ENCODE measurements at places on chromosomes 1 and 21.
A peak's percentile ranks its signal among the peaks of the same experiment; 100 is the strongest.

GRCh38 chr1:52880206-52880605 lies 37.6 kb downstream of the ZYG11A start:
- DNase-seq: no peak

DNA sequence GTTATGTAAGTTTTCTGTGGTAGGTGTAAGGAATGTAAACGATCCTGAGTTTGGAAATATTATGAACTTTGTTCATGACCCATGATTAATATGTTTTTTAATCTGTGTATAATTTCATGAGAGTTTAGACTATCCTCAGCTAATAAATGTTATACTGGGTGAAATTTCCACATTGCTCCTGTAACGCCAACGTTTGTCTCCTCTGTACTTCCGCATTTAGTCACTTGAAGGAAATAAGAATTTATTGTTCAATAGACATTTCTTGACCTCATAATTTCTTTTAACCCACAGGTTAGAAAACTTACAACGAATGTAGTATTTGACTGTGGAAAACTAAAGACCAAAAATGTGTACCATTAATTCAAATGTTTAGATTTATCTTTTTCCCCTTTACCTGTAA lies 876 bp downstream of the KCNJ15 start:
- DNase-seq: no peak

DNA sequence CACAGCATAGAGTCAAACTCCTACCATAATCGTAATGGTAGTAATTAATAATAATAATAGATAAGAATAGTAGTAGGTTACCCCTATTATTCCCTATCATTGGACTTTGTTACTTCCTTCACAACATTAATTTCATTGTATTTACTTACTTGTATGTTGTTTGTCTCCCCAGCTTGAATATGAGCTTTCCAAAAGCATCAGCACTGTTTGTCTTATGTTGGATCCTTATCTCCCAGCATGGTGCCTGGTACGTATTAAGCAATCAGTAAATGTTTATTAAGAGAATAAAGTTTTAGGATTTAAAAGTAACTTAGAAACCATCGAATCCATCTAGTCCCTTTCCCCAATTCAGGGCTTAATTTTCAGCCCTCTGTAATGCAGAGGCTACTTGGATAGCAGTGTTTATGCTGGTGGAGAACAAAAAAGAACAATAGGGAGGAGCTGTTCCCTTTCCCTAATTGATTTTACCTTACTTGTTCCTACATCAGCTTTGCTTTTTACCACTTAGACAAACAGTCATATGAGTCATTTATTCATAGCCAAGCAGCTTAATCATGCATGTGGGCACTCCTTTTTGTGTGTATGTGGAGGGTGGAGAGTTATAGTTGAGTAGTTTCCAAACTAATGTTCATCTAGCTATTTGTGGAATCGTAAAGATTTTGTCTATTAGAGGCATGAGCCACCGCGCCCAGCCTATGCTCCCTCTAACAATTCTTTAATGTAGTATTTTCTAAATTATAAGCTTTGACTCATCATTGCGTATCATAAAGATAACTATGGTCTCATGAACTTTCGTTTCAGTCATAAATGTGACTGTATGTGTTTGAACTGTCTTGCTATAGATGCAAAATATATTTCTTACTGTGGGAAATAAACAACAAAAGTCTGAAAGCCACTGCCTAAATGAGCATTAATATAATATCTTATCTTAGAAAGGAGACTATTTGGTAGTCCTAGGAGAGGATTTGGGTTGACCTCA lies 20.9 kb upstream of the DR1 start:
- DNase-seq: peak; percentile 88

DNA sequence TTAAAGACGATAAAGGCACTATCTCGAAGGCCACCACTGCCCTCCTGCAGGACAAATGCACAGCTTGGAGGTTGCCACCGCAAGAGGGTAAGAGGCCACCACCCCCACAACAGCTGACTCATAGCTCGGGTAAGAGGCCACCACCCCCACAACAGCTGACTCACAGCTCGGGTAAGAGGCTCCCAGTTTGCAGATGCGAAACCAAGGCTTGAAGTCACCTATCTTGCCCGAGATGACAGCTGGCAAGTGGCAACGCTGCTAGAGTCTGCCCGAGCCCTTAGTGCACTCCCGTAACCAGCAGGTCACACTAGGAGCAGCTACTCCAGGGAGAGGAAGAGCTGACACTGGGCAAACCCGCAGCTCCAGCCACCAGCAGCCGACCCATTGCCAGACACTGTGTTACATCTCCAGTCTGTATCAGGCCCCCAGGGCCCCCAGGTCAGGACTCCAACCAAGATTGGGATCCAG lies 17.1 kb upstream of the SPSB1 start:
- peak; percentile 77 for DNase-seq

- DNase-seq: no peak
Observed at GRCh38 chr1:37028981-37029617, 5.2 kb downstream of the GRIK3 start.

GRCh38 chr1:160407839-160408801 lies 7.8 kb downstream of the VANGL2 start:
- DNase-seq: peak; percentile 79

DNA sequence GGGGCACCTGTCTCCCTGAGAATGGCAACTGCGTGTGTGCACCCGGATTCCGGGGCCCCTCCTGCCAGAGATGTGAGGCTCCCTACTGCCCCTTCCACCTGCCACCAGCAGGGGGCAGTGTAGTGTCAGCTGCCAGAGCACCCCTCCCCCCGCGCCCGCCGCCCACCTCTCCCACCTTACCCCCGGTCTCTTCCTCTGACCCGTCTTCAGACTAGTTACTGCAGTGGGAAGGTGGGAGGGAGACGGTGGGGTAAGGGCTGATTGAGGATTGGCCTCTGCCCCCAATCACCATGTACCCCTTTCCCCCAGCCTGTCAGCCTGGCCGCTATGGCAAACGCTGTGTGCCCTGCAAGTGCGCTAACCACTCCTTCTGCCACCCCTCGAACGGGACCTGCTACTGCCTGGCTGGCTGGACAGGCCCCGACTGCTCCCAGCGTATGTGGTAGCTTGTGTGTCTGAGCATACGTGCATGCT lies 10.1 kb upstream of the LRRC71 start:
- DNase-seq: no peak

- no peak for DNase-seq
Observed at GRCh38 chr1:94899756-94900155, 27.2 kb downstream of the CNN3 start.

GRCh38 chr1:187641463-187641862 lies 812.7 kb downstream of the PLA2G4A start:
- DNase-seq: no peak

DNA sequence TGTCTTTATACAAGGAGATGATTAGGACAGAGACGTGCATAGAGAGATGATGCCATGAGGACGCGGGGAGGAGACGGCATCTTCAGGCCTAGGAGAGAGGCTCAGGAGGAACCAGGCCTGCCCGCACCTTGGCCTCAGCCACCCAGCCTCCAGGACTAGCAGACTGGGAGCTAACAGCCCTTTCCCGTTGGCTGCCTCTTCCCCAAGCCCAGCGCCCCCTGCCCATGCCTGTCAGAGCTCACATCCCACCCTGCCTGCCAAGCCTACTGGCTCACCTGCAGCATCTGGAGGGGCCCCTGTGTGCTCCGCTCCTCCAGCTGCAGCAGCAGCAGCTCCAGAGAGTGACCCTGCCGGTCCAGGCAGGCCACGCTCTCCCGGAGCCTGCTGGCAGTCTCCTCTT lies 4.0 kb upstream of the TRIM11 start:
- no peak for DNase-seq

DNA sequence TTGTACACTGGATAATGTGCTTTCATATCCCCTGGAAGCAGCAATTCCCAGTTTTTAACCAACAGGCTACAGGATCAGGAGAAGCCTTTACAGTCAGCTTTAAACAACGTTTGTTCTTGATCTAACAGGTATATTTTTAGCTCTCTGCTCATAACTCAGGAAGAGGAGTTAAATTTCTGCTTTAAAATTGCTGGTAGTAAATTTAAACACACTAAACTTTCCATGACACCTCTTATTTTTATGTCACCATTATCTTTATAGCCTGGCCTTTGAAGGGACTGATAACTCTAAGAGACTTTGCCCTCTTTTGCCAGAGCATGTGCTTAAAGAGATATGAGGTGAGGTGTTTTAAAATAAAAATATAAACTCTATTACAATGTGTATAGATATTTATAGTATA lies 119.6 kb upstream of the BRINP3 start:
- no peak for DNase-seq

GRCh38 chr1:205832326-205832751 lies 17.6 kb downstream of the PM20D1 start:
- DNase-seq: no peak

- DNase-seq: peak; percentile 54
Observed at GRCh38 chr21:15408089-15408488, 321.7 kb upstream of the USP25 start.

DNA sequence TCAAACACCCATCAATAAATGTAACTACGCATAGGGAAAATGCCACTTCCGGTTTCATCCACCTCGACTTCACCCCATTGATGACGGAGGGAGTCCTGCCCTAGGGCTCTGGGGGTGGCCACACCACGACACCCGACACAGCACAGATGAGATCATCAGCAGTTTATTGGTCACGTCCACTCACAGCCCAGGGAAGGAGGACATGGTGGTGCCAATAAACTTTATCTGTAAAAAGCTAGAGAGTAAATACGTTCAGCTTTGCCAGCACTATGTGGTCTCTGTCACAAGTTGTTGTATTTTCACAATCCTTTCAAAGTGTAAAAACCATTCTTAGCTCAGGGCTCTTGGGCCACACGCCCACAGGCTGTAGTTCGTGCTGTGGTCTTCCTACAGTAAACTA lies 16.3 kb downstream of the SETD4 start:
- DNase-seq: peak; percentile 66

- DNase-seq: no peak
Observed at GRCh38 chr1:37098237-37098636, 63.9 kb upstream of the GRIK3 start.

- peak; percentile 34 for DNase-seq
Observed at GRCh38 chr1:160032165-160032820, 503 bp upstream of the PIGM start.

GRCh38 chr1:113538225-113538624 lies 147.9 kb downstream of the MAGI3 start:
- peak; percentile 84 for DNase-seq

DNA sequence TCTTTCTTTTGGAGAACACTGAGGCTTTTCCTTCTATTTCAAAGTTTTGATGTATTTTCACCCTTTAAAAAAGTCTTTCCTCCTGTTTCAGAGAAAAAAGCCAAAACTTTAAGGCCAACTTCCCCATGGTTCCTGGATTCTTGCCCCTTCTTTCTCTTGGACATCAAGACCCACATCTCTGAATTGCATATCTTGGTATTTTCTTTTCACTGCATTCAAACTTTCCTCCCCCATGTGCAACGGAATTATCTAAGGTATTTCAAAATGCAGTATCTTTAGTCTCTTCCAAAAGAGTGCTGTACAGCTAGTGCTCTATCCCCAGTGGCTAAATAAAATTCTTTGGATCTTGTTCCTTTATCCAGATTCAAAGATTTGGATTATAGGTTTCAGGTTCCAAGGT lies 81.1 kb upstream of the TSPAN2 start:
- no peak for DNase-seq

- no peak for DNase-seq
Observed at GRCh38 chr21:44946254-44947041, 6.6 kb downstream of the SLX9 start.

DNA sequence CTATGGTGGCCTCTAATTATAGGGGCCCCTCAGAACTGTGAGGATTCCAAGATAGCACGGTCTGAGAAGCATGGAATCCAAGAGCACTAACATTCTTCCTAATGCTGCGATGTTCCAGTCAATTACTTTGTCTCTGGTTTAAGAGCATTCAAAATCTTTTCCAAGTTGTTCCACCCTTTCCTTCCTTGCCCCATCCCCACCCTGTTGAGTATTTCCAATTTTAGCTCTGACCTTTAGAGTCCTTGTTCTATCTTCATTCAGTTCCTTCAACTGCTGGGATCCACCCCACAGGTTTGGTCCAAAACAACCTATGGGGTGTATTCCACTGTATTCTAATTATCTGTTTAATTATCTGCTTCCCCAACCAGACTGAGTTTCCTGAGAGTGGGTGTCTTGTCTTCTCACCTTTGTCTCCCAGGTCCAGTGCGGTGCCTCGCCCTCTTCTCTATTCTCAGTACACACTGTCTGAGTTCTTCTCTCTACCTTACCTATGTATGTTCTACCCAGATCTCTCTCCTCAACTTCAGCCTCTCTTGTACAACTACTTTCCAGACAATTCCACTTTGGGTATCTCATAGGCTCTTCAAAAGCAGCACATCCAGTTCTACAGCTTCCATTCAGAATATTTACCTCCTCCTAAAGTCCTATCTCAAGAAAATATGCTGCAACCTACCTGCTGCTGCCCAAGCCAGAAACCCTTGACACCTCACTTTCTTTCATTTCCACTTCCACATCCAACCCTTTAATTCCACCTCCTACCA lies 25.0 kb upstream of the BCL9 start:
- DNase-seq: no peak

- DNase-seq: no peak
Observed at GRCh38 chr1:231369282-231369681, 31.2 kb downstream of the SPRTN start.

GRCh38 chr1:6026095-6026809 lies 19.4 kb upstream of the KCNAB2 start:
- DNase-seq: peak; percentile 81

DNA sequence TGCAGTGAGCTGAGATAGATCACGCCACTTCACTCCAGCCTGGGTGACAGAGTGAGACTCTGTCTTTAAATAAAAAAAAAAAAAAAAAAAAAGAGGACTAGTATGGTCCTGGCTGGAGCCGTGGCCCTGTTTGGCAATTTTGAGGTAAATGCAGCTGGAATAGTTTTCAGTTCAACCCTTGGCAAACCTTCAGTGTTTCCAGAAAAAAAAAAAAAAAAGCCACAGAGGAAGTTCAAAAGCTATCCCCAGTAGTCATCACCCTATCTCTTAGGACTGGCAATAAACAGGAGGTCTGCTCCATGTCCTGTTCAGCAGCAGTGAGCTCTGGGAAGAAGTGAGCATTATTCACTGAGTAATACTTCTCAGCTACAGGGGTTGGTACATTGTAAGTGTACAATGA lies 56.8 kb upstream of the ERRFI1 start:
- no peak for DNase-seq

DNA sequence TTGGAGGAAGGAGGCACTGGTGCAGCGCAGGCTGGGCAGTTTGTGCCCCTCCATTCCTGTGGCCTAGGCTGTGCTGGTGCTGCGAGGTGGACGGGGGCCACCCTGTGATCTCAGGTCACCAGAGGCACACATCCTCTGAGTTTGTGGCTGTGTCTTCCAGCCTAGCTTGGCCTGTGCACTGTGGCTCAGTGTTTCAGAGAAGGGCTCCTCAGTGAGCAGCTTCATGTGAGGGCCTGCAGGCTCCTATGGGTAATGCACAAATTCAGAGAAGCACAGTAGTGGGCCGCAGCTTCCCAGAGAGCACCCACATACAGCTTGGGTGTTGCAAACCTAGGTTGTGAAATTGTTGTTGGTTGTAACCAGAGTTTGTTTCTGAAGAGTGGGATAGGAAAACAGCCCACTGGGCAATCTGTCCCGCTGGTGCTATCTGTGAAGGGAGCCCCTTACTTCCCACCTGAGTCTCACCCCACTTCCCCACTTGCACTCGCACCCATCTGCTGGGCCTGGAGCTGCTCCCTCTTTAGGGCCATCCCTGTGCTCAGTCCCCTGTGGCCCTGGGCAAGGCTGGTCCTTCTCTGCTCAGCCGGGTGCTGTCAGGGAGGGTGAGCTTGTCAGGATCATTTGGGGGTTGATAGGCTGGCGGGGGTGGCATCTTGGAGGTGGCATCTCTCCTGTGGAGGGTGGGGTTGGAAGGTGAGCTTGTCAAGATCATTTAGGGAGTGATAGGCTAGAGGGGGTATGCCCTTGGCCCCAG lies 30.2 kb downstream of the SNAP47 start:
- DNase-seq: no peak

GRCh38 chr1:233278631-233279030 lies 16.9 kb downstream of the PCNX2 start:
- no peak for DNase-seq
